ENCODE measurements at places on chromosomes 11 and 22.

DNA sequence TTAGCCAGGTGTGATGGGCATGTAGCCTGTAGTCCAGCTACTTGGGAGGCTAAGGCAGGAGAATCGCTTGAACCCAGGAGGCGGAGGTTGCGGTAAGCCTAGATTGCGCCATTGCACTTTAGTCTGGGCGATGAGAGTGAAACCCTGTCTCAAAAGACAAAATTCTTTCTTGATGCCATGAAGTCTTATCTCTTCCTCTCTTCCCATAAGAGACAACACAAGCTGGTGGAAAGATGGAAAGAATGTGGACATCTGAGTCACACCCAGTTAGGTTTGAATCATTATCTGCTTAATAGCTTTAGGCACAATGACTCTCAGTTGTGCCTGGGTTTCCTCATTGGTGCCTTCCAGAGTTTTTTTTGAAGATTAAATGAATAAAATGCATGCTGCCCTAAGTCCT lies 35.3 kb downstream of the KREMEN1 start:
- no peak for DNase-seq

DNA sequence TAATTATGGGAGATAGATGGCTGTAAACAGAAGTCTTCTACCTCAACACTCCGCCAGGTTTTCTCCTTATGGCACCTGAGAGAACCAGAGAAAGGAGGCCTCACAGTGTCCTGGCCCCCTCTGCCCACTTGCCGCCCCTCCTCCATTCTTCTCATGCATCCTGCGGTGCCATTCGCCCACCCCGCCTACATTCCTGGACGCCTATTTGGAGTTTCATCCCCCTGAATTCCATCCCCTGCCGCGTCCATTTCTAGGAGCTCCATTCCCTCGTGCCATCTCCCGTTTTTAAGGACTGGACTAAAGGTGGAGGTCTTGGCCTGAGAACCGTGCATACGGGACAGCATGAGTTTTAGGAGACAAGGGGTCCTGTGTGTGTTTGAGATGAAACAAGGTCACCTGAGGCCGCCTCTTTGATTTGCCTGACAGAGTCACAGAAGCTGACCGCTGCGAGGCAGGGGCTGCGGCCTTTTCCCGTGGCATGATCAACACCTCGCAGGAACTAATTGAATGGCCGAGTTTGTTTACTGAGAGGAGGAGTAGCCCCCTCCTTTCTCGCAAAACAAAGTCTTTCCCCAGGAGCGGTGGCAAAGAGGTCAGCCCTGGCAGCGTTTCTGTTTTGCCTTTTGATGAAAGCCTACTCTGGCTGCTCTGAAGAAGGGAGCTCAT lies 246.2 kb downstream of the ST3GAL4 start:
- no peak for DNase-seq

GRCh38 chr11:93623179-93623578 lies 38.3 kb upstream of the CEP295 start:
- DNase-seq = peak; percentile 63

GRCh38 chr11:35077709-35078469 lies 61.1 kb upstream of the CD44 start:
- peak; percentile 94 for DNase-seq

GRCh38 chr11:25794804-25795203 lies 537.1 kb upstream of the ANO3 start:
- no peak for DNase-seq

DNA sequence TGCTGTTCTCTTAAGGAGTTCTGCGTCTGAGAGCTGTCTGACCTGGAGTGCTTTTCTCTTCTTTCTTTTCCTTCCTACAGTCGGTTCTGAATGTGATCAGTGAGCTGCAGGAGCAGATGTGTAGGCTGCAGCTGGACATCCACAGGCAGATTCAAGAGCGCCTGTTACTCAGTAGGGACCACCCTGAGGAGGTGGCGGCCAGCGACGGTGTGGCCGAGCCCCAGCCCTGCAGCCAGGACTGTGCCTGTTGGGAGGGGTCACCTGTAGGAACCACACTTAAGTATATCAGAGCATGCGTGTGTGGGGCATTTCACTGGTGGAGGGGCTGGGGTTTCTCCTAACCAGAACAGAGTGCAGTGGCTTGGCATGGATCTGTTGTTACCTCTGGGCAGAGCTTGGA lies 56.3 kb downstream of the CYB5R2 start:
- no peak for DNase-seq

- DNase-seq = peak; percentile 68
Observed at GRCh38 chr11:16883174-16883573, 131.0 kb downstream of the PLEKHA7 start.

DNA sequence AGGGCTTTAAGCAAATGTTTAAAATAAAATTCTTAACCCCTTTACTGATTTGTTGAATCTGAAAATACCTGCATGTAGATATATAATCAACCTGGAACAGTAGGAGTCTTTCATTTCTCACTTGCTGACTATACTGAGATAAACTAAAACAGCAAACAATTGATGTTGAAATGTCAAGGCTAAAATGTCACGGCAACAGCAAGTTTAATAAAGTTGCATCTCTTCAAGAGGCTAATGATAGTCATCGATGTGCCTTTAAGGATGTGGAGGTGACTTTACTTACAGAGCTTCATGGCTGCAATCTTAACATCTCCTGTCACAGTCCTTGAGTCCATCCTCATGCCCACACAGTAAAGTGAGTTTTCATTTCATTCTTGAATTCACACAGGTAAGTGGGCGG lies 3.6 kb upstream of the PRRG4 start:
- DNase-seq = no peak

DNA sequence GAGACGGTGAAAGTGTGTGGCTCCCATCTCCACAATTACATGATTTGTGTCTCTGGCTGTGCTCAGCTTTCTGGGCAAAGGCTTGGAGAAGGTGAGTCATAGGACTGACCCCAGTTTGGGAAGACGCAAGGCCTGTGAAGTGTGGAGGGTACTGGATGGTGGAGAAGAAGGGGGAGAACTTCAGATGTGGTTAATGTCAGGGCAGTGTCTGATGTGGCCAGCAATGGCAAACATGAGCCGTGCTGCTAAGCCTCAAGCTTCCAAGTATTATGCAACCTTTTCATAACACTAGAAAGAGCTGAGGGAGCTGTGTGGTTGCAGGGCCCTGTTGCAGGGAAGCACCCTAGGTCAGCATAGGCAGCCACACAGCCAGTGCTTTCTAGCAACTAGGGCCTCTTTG lies 110.9 kb downstream of the NTM start:
- DNase-seq = no peak

- DNase-seq = no peak
Observed at GRCh38 chr22:38122616-38123015, 12.1 kb upstream of the BAIAP2L2 start.

- DNase-seq = no peak
Observed at GRCh38 chr22:44337678-44338004, 24.9 kb upstream of the SHISAL1 start.

DNA sequence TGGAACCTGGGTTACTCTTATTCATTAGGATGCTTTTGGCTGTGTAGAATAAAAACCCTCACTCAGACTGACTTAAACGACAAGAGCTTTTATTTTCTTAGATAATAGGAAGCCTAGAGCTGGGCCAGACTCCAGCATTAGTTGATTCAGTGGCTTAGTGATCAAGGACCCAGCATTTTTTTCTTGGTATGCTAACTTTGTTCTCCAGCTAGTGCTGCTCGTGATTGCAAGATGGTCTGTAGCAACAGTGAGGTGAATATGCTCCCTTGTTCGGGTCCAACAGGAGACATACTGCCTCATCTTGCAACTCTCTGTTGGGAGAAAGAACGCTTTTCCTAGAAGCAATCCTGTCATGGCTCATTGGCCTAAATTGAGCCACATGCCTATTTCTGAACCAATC lies 33.4 kb downstream of the INSC start:
- DNase-seq = no peak

DNA sequence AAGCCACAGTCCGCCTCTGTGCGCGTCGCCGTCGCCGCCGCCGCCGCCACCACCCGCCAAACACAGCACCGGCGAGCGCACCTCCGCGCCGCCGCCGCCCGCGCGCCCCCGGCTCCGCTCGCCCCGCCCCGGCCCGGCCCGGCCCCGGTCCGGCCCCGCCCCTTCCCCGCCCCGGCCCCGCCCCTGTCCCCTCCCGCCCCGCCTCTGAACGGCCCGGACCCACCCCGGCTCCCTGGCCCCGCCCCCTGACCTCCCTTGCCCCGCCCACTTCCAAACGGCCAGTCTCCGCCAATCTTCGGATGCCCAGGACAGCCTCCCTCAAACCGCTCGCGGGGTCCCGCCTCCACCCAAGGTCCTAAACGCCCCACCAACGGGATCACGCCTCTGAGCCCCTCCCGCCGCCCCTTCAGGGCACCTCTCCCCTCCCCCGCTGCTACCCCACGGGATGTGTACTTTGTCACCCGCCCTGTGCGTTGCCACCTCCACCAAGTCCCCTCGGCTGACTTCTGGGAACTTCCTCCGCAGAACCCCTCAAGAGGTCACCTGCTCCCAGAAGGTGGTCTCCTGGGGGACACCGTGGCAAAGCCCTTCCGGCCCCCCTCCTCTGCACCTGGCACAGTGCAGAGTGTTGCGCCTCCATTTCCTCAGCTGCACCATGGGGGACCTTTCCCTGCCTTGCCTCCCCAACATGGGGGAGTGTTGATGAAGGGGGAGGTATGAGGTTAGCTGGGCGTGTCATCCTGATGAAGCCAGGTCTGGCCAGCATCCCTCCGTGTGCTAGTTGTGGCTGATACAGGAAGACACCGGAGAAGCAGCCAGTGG lies at the start of gene KIAA0930:
TSS of gene KIAA0930 (minus strand) at position 85 of the 822 bp plus-strand sequence. CDS start 191 bp downstream, outside the sequence.
- DNase-seq = peak; percentile 63

DNA sequence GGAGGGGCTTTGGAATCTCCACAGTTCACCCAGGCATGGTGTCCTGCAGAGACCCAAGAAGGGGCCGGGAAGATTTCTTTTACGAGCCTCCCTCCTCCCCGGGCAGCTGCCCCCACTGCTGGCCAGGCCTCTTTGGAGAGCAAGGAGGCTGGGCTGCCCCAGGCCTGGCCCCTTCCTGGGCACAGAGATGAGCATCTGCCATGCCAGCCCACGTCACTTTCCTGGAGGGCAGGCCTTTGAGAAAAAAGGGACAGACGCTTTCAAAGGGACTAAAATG lies 60.5 kb upstream of the FGF3 start:
- no peak for DNase-seq

DNA sequence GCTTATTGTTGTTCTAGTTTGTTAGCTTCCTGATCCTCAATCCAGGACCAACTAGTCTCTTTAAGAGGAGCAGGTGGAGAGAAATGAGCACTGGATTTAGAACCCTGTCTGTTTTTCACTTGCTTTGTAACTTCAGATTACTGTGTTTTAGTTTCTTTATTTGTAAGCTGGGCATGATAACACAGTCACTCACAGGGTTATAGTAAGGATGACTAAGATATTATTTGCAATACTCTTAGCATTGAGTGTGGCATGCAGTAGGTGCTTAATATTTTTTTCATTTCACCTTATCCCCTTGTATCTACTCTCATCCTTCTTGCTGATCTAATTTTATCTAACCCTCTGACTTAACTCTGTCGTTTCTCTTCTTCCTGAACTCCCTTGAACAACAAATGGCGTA lies 33.8 kb downstream of the DNHD1 start:
- DNase-seq = no peak

- DNase-seq = no peak
Observed at GRCh38 chr11:132234878-132235277, 864.5 kb downstream of the NTM start.

GRCh38 chr11:28003615-28004014 lies 104.3 kb downstream of the KIF18A start:
- DNase-seq = no peak

- peak; percentile 94 for DNase-seq
Observed at GRCh38 chr22:38872172-38872830, at the start of gene CBX6. Gene CBX6 (minus strand): TSS chr22:38872216. CDS start chr22:38872190, 26 bp downstream.

DNA sequence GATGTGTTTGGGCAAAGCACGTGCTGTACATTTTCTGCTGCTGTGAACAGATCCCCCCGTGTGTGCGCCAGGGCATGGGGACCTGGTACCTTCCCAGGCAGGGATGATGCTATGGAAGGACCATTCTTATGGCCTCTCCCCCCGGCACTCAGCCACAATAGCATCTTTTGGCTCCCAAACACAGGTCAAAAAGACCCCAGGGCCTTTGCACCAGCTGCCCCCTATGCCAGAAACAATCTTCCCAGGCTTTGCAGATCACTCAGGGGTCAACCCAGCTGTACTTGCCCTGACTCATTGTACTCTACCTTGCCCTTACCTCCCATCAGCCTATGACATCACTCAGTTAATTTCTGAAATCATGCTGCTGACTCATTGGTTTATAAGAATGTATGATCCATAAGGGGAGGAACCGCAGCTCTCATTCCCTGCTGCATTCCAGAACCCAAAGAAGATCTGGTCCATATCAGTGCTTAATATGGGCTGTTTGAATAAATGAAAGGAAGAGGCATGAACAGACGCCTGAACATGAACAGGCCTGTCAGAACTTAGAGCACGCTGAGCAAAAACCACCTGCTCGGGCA lies 100.7 kb downstream of the CELSR1 start:
- no peak for DNase-seq

- no peak for DNase-seq
Observed at GRCh38 chr11:88100151-88100550, 75.1 kb downstream of the RAB38 start.

DNA sequence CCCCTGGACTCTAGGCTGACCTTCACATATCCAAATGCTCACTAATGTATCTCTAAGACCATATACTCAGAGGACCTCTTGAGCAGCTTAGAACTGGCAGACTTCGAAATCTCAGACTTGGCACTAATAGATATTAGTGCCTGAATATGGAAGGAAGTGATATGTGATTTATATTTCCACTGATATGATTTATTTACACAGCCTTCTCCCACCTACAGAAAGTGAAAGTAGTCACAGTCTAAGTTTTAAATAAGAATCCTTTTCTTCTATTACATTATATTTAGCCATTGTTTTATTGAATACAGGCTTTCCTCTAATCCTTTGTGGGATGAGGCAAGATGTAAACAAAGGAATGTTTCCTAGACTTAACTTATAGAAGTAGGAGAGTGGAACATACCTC lies 6.7 kb upstream of the NAV2 start:
- no peak for DNase-seq

- no peak for DNase-seq
Observed at GRCh38 chr11:102225689-102226568, 91.4 kb upstream of the BIRC3 start.

DNA sequence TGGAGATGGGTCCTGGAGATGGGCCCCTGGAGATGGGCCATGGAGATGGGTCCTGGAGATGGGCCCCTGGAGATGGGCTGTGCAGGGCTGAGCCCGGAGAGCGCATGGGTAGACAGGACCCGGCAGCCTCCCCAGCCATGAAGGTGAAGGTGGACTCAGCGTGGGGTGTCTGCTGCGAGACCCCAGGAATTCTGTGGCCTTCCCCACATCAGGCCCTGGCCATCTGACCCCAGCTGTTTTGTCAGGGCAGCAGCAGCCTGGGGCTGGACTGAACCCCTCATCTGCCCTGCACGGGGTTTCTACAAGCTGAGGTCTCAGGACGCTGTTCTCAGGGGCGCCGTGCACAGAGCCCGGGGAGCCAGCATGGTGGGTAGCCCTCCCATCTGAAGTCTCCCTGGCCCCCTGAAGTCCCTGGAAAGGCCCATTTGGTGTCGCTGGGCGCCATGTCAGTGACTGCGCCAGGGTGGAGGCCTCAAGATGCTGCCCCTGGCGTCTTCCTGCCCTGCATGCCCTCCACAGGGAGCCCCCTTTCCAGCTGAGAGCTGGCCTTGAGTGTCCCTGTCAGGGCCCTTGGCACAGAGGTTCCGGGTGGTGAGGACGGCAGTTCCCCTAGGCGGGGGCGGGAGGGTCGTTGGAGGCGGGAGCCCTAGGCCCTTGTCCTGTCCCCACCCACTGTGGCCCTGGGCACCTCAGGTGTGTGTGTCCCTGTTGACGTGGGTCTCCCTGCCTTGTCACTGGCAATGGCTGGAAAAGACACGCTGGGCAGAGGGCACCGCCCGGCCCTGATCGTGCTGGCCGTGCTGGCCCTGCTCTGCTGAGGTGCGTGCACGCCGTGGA lies 5.4 kb downstream of the BRSK2 start:
- no peak for DNase-seq
